ENCODE measurements at places on chromosomes 6 and 20. TPM values are rescaled to one million over a fixed set of nuclear protein-coding genes. Genes with fewer than 3 reads are reported as not detected.

LY6G6D gene
- not detected for total RNA-seq

PTPRT gene
- 1.4 TPM for total RNA-seq

CAPN11 gene
- total RNA-seq: 0.72 TPM

PSORS1C2 gene
- 34.8 TPM for total RNA-seq

FAM8A1 gene
- 42.0 TPM for total RNA-seq
